Testis (tissue), 5 donors: ENCODE measurements at places on chromosomes 12 and 14.
A peak's percentile ranks its signal among the peaks of the same experiment; 100 is the strongest.

GRCh38 chr14:62029569-62029924 lies 267.3 kb downstream of the SNAPC1 start:
- no peak for DNase-seq

- DNase-seq = peak; percentile 93
These were observed 3.1 kb upstream of the TNS2 start for GRCh38 chr12:53046655-53047220.

- no peak for DNase-seq
These were observed 23.9 kb upstream of the ITGA5 start for GRCh38 chr12:54442961-54443360.

- DNase-seq = no peak
These were observed 40.9 kb upstream of the SMUG1 start for GRCh38 chr12:54229624-54230212.

GRCh38 chr14:73787486-73788316 lies 63.9 kb upstream of the PTGR2 start:
- DNase-seq = no peak

GRCh38 chr12:74530676-74531075 lies 7.0 kb upstream of the ATXN7L3B start:
- no peak for DNase-seq

DNA sequence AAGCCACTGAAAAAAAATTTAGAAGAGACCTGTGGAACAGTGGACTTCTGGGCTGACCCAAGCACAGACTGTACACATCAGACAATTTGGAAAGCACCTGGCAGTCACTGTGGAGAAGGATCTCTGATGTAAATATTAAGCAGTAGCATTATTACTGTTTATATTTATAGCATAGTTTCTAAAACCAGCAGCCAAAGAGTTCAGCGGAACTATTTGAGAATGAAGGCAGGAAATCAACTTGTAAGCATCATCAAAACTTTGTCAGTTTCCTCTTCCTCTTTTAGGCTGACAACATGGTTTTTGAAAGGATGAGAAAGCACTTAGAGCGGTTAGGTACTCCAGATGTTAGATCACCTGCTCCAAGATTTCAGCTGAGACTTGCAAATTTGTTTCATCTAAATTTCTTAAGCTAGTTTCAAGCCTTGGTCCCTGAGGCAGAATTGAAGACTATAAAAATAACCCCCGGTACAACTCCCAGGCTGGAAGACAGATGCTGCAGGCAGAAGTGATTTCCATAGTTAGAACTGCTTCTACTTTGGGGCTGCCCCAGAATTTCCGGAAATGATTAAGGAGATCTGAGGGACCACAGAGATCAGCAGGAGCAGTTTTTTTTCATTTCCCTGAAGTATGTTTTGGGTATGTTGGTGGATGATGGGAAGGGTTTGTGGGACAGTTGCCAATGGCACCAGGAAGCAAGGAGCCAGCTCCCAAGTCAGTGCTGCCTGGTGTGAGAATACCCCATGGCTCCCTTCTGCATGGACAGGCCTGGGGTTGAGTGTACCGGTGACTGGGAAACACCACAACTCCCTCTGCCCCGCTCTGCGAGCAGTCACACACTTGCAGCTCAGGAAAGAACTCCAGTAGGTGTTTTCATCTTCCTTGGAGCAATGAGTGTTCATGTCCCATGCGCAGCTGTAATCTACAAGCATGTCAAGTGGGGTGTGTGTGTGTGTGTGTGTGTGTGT lies 354.5 kb downstream of the NUAK1 start:
- DNase-seq = no peak

GRCh38 chr12:39300799-39301198 lies 142.1 kb downstream of the KIF21A start:
- DNase-seq = no peak

DNA sequence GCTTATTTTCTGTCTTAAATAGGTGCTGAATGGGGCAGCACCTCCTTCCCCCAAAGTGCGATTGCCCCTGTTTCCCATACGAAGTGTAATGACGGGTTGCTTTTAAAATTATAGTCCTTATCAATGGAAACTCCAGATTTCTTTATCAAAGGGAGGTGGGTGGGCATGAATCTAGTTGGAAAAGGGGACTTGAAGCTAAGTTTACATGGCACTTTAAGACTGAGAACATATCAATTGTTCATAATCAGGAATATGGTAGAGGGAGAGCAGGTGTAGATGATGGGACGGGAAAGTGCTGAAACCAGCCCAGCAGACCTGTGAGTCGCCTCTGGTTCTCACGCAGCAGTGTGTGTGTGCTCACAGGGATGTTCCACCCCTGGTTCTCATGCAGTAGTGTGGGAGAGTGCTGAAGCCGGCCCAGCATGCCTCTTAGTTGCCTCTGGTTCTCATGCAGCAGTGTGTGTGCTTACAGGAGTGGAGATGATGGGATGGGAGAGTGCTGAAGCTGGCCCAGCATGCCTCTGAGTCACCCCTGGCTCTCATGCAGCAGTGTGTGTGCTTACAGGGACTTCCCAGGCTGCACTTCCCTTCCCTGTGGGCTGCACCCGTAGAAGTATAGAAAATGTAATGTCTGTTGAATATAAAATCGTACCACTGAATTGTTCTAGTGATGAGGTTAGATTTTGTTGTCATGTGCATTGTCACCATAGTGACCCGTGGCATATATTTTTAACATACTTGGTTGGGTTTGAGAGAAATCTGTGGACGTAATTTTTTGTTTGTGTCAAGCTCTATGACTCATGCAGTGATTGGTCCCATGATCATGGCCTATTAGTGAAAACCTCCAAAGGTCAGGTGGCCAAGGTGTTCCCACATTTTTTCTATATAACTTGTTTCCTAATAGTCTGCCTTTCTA lies 51.6 kb downstream of the GPATCH2L start:
- no peak for DNase-seq

DNA sequence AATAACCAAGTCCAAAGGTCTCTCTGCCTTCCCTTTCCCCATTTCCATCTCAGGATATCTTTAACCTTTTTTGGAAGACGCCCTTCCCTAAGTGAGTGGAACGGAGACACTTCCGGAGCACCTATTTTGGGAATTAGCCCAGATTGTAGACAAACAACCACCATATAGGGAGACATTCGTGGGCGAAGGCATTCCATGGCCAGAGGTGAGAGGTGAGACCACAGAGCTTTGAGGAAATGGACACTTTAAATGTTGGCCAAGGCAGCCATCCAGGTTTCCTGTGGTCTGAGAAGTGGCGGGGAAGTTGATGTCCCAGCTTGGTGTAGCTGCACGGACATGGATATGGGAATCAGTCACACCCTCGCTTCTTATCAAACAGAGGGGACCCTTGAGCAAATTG lies 69.4 kb upstream of the BDKRB2 start:
- DNase-seq = no peak

GRCh38 chr12:131038961-131039950 lies 85.5 kb downstream of the ADGRD1 start:
- DNase-seq = no peak

GRCh38 chr14:59100205-59100604 lies 88.3 kb upstream of the DAAM1 start:
- no peak for DNase-seq

- no peak for DNase-seq
These were observed 456.2 kb downstream of the ADAMTS20 start for GRCh38 chr12:43095669-43096280.

GRCh38 chr14:90979515-90979914 lies 80.9 kb downstream of the RPS6KA5 start:
- DNase-seq = no peak

DNA sequence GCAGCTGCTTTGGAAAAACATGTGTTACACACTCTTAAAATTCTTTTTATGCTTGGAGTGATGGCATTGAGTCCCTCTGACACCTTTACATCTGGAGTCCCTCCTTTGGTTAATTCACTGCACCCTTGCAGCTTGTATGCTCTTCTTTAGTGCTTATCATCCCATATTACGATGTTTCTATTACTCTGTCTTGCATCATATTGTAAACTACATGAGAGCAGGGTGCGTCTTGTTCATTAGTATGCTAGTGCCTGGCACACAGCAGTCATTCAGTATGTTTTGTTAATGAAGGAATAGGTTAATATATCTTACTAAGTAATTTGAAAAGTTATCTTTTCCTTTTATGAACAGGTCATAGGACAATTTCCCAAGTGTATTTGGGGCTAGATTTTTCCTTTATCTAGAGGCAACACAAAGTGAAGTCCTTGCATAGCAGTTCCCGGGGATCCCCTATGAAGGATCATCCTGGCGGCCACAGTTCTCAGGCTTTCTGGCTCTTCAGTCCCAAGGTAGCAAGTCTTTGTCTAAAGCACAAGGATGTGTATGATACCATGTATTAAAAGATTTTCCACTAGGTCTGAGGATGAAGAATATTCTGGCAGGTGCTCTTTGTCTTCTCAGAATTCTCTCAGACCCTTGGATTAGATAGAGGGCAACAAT lies 363.8 kb downstream of the FUT8 start:
- no peak for DNase-seq

- DNase-seq = no peak
These were observed 138.6 kb upstream of the LGR5 start for GRCh38 chr12:71300772-71301675.

DNA sequence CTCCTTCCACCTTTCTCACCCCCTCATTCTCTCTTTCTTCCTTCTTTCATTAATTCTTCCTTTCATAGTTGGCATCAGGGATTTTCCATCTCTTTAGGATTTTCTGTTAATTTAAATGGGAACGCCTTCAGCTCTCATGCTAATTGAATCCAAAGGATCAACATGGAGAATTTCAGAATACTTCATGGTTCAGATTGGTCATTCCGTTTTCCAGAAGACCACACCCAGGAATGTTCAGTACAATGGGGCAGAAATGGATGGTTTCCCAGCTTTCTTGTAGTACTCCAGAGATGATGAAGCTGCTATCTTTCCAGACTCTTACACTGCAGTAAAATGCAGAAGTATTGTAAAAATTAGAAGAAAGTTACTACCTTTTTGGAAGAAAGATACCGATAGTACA lies 440.0 kb downstream of the DAD1 start:
- DNase-seq = no peak

DNA sequence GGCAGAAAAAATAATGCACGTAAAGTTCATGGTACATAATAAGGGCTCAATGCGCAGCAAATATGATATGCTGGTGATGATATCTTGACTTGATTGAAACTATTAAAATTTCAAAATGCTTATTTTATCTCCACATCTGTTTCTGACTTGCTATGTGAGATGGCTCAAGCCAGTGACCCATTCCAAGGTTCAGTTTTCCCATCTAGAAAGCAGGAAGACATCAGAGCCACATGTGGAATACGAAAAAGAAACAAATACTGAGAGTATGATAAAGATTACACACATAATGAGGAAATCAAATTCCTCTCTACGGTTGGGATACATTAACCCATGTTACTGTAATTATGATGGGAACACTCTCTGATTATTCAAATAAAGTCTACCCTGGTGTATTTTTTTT lies 24.0 kb upstream of the TSPAN11 start:
- no peak for DNase-seq

GRCh38 chr14:84792722-84793410 lies 737.1 kb upstream of the FLRT2 start:
- no peak for DNase-seq

- peak; percentile 58 for DNase-seq
These were observed 192.6 kb upstream of the BCL2L14 start for GRCh38 chr12:11877869-11878780.

DNA sequence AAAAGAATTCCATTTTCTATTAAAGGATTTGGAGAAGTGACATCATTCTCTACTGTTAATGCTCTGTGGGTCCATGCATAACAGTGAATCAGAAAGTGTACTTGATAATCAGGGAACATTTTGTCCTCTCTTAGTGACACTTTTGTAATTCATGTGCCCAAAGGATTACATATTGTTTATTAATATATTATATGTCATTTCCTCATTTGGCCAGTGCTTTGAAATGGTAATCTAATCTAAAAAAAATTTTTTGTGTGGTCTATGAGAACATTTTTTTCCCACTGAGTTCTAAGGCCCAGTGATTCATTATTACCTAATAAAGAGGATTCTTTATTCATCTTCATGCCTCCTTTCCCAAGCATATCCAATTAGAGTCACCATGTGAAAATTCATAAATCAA lies 79.7 kb upstream of the MYF6 start:
- DNase-seq = no peak

DNA sequence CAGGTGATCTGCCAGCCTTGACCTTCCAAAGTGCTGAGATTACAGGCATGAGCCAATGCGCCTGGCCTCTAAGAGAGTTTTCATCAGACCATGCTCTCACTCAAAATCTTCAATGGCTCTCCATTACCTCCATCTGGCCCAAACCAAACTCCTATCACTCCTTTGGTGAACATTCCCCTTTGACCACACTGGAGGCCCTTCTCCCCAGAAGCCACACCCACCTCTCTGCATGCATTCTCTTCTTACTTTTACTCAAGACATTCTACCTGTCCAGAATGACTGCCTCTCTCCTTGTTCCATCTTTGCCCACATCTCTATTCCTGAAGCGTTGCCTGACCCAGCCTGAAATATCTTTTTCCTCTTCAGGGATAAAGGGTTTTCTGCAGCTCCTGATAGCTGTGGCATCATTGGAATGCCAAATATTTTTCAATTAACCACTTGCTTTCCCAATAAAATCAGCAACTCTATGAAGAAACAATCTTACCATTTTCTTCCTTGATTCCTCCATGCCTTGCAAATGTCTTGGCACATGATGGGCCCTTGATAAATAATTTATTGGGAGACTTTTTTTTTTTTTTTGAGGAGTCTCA lies 15.5 kb downstream of the PLEK2 start:
- no peak for DNase-seq

DNA sequence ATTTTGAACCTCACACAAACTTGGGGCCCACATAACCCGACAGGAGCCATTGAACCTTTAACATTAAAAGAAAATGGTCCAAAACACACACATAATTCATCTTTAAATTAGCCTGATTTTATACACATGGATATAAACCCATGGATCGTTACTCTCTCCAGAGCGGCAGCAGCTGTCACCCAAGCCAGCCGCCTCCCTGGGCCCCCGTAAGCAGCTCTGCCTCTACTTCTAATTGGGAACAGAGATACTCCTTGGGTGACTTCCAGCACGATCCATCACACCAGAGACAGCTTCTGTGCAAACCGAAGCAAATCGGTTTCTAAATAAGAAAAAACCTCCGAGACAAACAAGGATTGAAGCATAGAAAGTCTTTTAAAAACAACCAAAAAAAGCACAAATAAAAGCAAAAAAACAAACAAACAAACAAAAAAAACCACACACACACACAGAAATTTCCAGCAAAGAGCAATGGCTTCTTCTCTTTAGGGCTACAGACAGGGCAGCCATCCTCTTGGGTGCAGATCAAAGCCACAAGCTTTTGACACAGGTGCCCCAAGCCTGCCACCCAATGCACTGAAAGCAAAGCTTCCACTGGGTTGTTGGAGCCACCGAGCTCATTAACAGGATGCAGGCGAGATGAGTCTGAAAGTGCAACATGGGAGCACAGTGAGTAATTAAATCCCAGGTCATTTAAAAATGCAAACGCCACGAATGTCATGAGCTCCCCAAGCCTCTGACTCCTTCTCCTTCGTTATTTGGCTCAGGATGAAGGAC lies 156.9 kb downstream of the DPF3 start:
- DNase-seq = no peak

GRCh38 chr14:56173365-56173922 lies 55.2 kb downstream of the PELI2 start:
- no peak for DNase-seq

DNA sequence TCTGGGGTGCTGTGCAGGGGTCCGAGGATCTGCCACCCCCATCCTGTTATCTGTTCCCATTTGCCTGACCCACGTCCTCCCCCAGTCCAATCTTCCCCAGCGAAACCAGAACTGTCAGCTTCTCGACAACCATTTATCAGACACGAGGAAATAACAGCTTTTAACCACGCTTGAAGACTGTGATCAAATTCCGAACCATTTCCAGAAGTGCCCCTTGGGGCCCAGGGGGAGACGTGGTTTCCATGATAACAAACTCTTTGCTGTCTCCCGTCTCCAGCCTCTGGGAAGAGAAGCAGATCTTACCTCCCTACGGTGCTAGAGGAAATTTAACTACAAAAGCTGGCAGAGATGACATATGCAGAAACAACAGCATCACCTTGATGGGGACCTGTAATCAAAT lies 35.1 kb upstream of the SRRM4 start:
- no peak for DNase-seq
